Stimulated activated CD4-positive, alpha-beta T cell treated with anti-CD3 and anti-CD28 coated beads, Interleukin-1b, Interleukin-23, amount 100 ng/mL, for 1 hour (primary cell): ENCODE measurements at places on chromosomes 2 and 18.

DNA sequence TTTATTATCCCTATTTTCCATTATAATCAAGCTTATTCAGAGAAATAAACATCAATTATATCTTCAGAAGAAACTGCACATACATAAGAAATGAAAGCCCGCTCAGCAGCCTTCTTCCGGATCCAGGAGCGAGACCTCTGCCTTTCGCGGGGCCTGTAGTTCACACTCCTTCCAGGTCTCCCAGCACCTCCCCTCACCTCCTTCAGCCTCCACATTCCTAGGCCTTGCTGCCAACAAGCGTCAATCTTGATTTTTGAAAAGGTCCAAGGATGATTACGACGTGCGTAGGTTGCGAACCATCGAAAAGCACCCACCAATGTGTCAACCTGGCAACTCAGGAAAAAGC is 355 bp upstream of the KIDINS220 start:
- no peak for DNase-seq

DNA sequence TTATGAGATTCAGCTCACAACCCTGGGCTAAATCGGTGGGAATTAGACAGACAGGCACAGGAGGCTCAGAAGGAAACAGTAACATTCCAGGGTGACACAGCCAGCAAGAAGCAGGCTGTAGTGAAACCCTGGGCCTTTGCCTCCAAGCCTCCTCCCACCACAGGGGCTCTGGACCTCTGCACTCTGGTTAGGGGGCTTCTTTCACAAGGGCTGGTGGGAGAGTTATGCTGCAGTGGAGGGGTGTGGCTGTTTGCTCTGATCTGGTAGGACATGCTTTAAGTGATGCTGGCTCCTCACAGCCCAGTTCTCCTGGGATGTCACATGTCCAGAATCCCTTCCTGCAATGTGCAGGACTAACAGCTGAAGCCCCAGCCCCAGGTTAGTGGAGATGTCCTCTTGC is 109.9 kb downstream of the TGFA start:
- DNase-seq: no peak

DNA sequence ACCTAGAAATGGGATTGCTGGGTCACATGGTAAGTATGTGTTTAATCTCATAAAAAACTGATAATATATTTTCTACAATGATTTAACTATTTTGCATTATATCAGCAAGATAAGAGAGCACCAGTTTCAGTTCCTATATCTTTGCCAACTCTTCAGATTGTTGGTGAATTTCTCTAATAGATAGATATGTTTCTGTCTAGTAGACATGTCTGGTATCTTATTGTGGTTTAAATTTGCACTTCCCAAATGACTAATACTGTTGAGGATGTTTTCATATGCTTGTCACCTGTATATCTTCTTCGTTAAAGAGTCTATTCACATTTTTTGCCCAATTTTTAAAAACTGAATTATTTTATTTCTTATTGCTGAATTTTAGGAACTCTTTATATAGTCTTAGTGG is 113.8 kb upstream of the UXS1 start:
- no peak for DNase-seq

GRCh38 chr2:101883860-101884259 is 107.9 kb upstream of the IL1R2 start:
- DNase-seq: no peak

GRCh38 chr2:168475636-168476035 is 19.6 kb downstream of the CERS6 start:
- DNase-seq: no peak

- no peak for DNase-seq
These were observed 105.9 kb downstream of the ANKRD44 start for GRCh38 chr2:197204519-197205250.

DNA sequence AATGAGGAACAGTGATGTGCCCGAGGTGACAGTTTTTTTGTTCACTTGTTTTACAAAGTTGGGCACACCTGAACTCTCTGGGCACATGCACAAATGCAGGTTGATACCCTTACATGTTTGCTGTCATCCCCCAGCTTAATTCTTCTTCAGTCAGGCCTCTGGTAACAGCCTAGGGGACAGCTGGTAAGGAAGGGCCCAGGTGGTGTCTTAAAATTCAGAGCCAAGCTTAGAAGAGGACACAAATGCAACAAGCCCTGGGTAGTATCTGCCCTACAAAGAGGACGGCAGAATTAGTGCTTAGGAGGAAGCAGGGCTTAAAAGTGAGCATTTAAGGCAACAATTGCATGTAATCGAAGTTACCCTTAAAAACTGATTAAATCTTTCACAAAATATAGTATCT is 171.9 kb upstream of the ACAA2 start:
- DNase-seq: no peak

GRCh38 chr2:233707940-233708644 is 4.6 kb upstream of the UGT1A5 start:
- no peak for DNase-seq

DNA sequence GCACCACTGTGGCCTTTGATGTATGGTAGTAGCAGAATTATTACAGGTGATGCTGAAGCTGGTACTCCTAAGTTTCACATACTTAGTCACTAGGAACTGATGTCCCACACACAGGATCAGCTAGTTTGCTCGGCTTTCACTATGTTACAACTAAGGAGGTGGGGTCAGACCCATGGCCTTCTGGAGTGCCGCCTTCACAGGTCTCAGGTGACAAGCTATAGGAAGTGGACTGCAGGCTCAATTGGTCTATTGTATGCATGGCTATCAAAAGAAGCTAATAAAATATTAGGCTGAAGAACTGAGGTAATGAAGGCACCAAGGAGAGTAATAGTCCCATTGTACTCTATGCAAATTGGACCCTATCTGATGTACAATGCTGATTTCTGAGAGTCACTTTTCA is 170.6 kb downstream of the DLGAP1 start:
- no peak for DNase-seq

- no peak for DNase-seq
These were observed 85.0 kb downstream of the ITGA4 start for GRCh38 chr2:181542170-181542569.

- no peak for DNase-seq
These were observed 323.3 kb upstream of the RAB6C start for GRCh38 chr2:129656081-129656598.

GRCh38 chr18:59550174-59550516 is 147.1 kb downstream of the CCBE1 start:
- DNase-seq: no peak

DNA sequence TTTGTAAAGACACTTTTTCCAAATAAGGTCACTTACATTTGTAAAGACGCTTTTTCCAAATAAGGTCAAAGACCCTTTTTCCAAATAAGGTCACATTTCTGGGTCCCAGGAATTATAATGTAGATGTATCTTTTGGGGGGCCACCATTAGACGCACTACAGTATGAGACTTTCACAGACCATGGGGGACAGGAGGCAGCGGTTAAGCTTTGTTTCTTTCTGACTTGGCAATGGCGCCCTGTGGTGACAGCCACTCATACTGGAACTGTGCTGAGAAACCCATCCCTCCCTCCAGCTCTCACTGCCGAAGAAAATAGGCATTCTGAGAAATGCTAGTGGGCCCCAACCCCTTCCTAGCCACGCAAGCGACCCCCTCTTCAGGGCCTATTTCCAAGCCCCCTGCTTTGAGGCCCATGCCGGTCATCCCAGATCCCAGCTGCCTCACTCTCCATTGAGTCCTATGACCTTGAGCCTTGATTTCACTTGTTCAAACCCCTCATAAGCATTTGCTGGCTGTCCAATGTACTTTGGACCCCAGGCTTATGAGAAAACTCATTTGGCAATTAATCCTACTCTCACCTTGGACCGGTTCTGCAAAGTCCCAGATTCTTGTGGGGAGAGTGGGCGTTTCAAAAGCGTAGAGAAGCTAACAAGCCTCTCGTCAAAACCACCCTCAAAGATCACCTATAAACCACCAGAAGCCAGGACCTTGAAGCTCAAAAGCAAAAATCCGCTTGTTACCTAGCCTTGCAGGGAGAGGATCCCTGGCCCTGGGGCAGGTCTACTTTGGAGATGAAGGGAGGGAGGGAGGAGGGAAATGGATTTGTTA is 11.3 kb upstream of the SPATA3 start:
- no peak for DNase-seq

- DNase-seq: peak; percentile 95
These were observed at the start of gene TMEM131 for GRCh38 chr2:97995734-97996624. Gene TMEM131 (minus strand): TSS chr2:97995948. CDS start chr2:97995662, 286 bp downstream.

- DNase-seq: no peak
These were observed 5.0 kb downstream of the EVX2 start for GRCh38 chr2:176078541-176079284.

DNA sequence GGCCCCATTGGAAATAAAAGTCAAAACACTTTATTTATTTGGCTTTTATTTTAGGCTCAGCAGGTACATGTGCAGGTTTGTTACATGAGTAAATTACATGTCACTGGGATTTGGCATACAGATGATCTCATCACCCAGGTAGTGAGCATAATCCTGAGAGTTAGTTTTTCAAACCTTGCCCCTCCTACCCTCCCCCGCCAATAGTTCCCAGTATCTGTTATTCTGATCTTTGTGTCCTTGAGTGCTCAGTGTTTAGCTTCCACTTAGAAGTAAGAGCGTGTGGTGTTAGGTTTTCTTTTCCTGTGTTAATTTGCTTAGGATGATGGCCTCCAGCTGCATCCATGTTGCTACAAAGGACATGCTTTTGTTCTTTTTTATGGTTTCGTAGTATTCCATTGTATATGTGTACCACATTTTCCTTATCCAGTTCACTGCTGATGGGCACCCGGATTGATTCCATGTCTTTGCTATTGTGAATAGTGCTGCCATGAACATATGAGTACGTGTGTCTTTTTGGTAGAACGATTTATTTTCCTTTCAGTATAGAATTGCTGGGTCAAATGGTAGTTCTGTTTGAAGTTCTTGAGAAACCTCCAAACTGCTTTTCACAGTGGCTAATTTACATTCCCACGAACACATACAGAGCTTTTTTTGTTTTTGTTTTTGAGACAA is 47.9 kb downstream of the ARMC9 start:
- no peak for DNase-seq

- DNase-seq: no peak
These were observed 303.1 kb upstream of the FBXO11 start for GRCh38 chr2:48209214-48209885.
